CD8-positive, alpha-beta memory T cell (primary cell): ENCODE measurements at places on chromosomes 11 and 22.

DNA sequence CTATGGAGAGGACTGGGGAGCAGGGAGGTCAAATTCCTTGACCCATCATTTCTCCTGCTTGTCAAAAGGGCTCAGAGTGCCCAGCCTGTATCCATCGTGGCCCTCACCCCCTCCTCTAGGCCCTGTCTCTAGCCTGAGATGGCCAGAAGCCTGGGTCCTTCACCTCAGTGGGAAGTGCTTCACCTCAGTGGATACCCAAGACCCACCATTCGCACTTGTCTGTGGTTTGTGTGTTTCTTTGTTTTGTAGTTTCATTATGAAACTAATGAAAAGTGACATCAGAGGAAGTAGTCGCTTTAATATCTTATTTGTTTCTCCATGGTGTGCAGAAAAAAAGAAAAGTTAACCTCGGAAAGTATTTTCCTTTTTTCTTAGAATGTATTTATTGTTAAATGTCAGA is 194.0 kb upstream of the CADM1 start:
- no peak for DNase-seq

DNA sequence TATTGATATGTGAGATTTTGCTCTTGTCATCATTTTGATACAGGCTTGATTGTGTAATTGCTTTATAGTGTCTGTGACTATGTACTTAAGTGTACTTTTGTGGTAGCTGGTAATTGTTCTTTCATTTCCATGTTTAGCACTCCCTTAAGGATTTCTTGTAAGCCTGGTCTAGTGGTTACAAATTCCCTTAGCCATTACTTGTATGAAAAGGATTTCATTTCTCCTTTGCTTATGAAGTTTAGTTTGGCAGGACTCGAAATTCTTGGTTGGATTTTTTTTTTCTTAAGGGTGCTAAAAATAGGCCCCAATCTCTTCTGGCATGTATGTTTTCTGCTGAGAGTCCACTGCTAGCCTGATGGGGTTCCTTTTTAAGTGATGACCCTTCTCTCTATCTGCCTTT is 346.8 kb downstream of the JRKL start:
- DNase-seq = no peak

DNA sequence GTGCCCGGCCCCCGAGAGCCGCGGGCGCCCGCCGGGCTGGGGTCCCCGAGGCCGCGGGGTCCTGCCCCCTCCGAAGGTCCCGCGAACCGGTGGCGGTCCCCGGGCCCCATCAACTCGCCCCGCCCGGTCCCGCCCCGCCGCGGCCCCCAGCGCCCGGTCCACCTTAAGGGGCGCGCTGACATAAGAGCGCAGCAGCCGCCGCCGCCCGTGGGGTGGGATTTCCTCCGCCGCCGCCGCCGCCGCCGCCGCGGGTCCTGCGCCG is at the start of gene ZDHHC8:
Gene ZDHHC8, plus strand, starts transcription at position 208 of the 262 bp plus-strand sequence. CDS start 144 bp downstream, outside the sequence.
- DNase-seq = peak; percentile 44

- no peak for DNase-seq
These were observed 21.1 kb upstream of the TENM4 start for GRCh38 chr11:79461666-79462645.

DNA sequence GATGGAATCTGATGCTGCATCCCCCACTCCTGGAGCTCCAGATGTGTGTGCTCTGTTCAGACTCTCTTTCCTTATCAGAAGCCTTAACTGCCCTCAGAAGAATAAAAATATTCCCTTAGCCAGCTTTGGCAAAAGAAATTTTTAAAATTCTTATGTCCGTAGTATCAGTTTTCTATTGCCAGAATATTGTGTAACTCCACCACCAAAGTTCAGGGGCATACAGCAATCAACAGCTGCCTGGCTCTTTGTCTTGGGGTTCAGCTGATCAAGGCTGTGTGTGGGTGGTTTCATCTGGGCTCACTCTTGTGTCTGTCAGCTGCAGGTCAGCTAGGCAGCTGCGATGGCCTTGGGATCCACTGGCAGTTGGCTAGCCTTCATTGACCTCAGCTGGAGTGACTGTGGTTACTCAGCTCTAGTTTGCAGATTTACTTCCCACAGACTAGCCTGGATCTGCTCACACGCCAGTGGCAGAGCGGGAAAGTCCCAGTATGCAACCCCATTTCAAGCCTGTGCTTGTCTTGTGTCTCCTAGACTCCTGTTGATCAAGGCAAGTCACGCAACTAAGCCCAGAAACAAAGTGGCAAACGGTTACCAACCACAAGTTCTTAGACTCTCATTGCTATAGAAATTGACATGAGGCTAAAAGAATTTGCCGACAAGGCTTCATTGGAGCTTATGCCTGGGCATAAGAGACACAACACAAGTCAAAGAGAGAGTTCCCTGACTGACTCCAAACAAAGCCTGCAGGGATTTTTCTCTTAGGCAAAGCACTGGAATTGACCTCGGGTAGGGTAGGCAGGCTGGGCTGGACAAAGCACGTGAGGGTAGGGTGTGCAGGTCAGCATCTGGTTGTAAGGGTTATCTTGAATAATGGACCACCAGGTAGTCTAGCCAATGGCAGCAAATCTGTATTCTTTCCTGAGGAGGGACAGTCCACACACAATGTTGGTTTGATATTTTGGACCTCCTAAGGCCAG is 7.5 kb downstream of the TMEM138 start:
- DNase-seq = no peak

DNA sequence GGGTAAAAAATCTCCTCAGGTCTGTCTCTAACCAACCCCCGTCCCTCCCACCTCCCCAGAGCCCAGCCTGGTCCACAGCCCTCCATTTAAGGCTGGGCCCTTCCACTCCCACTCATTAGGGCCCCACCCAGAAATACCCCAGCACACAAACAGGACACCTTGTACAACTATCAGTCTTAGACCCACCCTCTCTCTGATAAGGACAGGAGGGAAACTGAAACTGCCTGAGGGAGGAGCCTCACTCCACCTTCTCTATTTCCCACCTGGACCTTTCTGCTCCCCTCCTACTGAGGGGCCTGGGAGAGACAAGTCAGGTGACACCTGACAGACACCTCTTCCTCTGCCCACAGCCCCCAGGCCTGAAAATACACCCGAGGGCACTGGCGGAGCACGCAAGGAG is 90.2 kb downstream of the PLEKHA7 start:
- DNase-seq = no peak

GRCh38 chr11:119551420-119552105 is 128.6 kb upstream of the THY1 start:
- no peak for DNase-seq

- no peak for DNase-seq
These were observed 31.1 kb downstream of the FAM83F start for GRCh38 chr22:40025856-40026255.

GRCh38 chr11:72974487-72975205 is 160.4 kb downstream of the ATG16L2 start:
- no peak for DNase-seq
